ENCODE measurements at places on chromosomes 12 and 14.

- DNase-seq: no peak
Observed at GRCh38 chr12:108805136-108805535, 52.2 kb downstream of the SSH1 start.

GRCh38 chr12:29750131-29750927, 33.4 kb downstream of the TMTC1 start:
- peak; percentile 75 for DNase-seq

GRCh38 chr14:102939820-102940561, 17.5 kb downstream of the AMN start:
- DNase-seq: no peak

DNA sequence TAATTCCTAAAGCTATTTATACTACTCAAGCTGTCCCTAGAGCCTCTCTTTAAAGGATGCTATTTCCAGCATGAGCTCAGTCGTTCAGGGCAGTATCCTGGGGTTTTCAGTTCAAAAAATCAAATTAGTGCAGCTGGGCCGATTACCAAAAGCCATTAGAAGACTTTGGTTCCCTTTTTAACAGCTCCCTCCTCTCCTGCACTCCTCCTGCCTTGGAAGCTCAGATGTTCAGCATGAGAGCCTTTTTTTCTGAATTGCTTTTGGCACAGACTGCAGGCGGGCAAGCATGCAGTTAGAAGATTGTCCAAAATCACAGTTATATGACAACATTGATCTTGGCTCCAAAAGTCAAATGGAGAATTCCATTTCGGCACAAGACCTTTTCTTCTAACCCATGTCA, 179.6 kb downstream of the SLC35F4 start:
- DNase-seq: no peak

DNA sequence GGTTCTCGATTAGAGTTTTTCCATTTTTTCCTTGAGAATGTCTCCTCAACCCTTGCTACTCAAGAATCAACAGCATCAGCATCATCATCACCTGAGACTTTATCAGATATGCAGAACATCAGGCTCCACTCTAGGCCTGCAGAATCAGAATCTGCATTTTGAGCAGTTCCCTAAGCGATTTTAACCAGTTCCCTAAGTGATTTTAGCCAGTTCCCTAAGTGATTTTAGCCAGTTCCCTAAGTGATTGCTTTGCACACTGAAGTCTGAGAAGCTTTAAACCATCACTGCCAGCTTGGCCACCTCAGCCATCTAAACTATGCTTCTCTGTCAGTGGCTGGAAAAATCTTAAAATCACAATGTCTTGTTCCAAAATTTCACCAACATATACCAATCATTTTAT, 29.4 kb upstream of the SLC38A1 start:
- DNase-seq: no peak

DNA sequence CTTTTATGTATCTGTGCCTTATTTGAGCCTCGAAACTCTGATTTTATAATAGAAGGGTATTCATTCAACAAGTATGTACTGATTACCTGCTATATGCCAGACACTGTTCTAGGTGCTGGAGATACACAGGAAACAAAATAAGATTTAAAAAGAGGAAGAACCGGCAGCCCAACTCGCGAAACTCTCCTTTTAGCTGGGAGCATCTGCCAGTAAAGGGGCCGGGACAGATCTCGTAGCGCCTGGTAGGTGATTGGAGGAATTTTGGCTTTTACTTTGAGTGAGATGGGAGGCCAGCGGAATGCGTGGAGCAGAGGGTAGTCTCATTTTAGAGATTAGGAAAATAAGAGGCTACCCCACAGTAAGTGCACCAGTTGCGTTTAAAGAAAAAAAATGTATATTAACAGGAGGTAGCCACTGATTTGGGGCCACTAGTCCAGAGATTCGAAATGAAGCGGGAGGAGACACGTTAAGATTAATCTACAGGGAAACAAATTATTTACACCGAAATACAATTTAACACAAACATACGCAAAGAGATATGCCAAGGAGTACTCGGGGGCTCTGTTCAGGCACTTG, 520 bp upstream of the MON2 start:
- no peak for DNase-seq

GRCh38 chr14:36633580-36633979, 28.1 kb upstream of the PAX9 start:
- DNase-seq: no peak

GRCh38 chr12:60535363-60535762, 939.5 kb downstream of the SLC16A7 start:
- no peak for DNase-seq

DNA sequence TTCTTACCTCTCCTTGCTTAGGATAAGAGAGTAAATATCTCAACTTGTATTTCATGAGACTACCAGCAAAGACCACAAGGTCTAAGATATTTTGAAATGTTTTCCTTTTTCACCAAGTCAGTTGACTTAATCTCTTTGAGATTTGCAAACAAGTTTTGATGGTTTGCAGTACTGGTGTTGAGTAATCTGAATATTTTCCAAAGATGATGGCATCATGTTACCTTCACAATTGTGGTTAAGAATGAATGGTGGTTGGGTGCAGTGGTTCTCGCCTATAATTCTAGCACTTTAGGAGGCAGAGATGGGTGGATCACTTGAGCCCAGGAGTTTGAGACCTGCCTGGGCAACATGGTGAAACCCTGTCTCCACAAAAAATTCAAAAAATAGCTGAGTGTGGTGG, 225.7 kb downstream of the TMTC2 start:
- no peak for DNase-seq

GRCh38 chr12:132524405-132524804, 34.5 kb downstream of the FBRSL1 start:
- DNase-seq: no peak

DNA sequence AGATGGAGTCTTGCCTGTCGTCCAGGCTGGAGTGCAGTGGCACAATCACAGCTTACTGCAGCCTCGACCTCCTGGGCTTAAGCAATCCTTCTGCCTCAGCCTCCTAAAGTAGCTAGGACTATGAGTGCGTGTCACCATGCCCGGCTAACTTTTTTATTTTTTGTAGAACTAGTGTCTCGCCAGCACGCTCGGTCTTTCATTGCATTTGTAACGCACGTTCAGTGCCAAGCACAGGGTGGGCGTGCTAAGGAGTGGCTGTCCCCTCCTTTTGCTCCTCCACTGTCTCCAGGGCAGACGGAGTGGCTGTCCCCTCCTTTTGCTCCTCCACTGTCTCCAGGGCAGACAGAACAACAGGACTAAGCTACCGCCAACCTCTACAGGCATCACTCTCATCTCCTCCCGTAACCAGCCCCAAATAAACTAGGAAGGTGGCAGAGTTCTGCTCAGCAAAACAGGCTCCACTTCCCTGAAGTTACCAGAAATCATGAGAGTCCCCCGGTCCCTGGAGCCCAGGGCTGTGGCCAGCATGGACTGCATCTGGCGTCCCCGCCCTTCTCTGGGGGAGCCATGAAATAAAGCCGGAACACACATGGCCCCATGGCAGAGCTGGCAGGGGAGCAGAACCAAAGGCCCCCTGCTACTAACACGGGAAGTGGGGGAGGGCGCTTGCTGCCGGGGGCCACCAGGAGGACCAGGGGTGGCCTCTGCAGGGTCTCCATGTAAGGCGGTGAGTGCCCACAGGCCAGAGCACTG, 60.2 kb downstream of the CCDC88C start:
- DNase-seq: no peak
